ENCODE measurements at places on chromosomes 13 and 19.

GRCh38 chr13:46893221-46893740 is 3.6 kb downstream of the HTR2A start:
- DNase-seq: no peak

DNA sequence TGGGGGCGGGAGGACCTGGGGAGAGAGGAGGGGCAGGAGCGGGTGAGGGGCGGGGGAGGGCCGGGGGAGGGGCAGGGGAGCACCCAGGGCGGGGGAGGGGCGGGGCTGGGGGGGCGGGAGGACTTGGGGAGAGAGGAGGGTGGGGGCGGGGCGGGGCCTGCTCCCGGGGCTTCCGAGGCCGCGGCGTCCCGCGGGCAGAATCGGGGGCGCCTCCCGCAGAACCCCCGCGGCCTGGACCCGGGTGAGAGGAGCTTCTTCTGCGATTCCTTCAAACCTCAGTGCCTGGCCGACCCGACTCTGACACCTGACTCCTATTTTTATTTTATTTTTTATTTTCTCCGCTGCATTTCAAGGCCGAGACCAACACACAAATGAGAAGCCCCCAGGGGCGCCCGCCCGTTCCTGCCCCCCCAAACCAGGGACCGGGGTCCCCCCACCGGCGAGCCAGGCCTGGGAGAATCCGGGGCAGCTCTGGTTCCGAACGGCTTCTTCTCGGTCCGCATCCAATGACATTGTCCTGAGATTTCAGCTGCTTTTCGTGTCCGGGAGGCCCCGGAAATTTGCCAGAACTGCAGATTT is 470 bp upstream of the GRTP1 start:
- DNase-seq: no peak

DNA sequence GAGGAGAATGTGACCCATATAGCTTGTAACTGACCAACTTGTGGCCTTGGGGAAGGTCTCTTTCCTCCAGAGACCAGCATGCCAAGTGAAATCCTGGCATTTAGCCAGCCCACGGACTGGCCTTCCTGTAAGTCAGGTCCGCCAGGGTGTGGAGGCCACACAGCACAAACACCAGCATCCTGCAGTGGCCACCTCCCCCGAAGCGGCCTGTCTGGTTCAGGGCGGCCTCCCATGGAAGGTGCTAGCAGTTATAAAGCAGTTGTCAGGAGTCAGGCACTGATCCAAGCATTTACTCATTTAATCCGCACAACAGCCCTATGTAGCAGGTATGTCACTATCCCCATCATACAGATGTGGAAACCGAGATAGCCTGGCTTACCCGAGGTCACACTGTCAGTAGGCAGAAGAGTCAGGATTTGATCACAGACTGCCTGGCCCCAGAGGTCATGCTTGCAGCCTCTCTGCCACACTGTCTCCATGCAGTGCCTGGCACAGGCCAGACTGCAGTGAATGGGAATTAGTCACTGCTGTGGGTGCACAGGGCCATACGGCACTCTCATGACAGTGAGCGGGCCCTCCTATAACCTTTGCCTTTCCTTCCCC is 36.7 kb downstream of the CAPN12 start:
- DNase-seq: no peak

DNA sequence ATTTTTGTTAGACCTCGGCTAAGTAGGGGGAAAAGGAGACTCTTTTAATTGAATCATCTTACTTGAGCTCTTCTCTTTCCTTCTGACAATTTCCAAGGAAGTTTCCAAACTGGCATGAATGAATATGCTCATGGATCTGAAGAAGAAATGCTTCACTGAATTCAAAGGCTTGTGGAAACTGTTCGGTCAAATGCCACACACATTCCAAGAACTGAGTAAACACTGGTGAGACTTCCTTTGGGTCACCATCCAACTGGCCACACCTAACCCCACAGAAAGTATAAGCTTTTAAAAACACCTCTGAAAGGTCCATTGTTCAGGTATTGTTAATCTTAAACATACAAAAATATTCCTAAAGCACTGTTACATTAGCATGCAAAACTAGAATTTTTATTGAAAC is 33.6 kb downstream of the MTMR6 start:
- DNase-seq: no peak

- peak; percentile 60 for DNase-seq
These were observed 3.0 kb downstream of the ENOX1 start for GRCh38 chr13:43783820-43784219.

- no peak for DNase-seq
These were observed 48.2 kb downstream of the ABCC4 start for GRCh38 chr13:95253033-95253432.

All from HFFc6 (cell line).